Heart right ventricle (tissue), 16 donors: ENCODE measurements at places on chromosomes 7 and 10. TPM values are rescaled to one million over a fixed set of nuclear protein-coding genes. Genes with fewer than 3 reads are reported as not detected.

The EPHA1 gene
- total RNA-seq: 0.39 TPM

DNA sequence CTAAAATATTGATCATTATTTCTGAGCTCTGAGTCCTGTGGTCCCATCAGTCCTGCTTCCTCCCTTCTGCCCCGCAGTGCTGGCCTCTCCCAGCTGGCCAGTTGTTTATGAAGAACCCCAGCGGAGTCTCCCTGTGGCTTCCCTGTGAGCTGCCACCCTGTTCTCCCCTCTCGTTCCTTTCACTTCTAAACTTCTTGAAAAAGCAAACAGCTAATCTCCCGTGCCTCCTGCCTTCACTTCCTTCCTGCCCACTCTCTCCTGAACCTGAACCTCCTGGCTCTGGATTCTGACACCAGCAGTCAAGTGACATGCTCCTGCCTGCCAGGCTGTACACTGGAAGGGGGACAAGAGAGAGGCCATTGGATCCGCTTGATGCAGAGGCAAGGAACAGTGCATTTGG lies 63.7 kb upstream of the ZPBP start:
- H3K36me3 ChIP-seq: no peaks in the 10 kb centered on the region
- no peak overlapping the region for H3K27ac ChIP-seq
- H3K4me3 ChIP-seq: no peak overlapping the region
- no peaks in the 10 kb centered on the region for H3K4me1 ChIP-seq

The GSAP gene
- total RNA-seq: 7.7 TPM

The SLC16A9 gene
- 3.3 TPM for total RNA-seq

The GATA3 gene
- total RNA-seq: 1.2 TPM

The HMX3 gene
- not detected for total RNA-seq

GRCh38 chr7:84231157-84231556 lies 36.6 kb upstream of the SEMA3A start:
- no peak overlapping the region for H3K4me3 ChIP-seq
- no peaks in the 10 kb centered on the region for H3K27me3 ChIP-seq
- no peaks in the 10 kb centered on the region for H3K36me3 ChIP-seq
- no peak overlapping the region for H3K27ac ChIP-seq
- peaks cover under 1% of the 10 kb centered on the region for H3K4me1 ChIP-seq

GRCh38 chr10:123017421-123018165 lies 8.8 kb downstream of the ACADSB start:
- no peaks in the 10 kb centered on the region for H3K4me1 ChIP-seq
- no peak overlapping the region for H3K27ac ChIP-seq
- H3K36me3 ChIP-seq: no peaks in the 10 kb centered on the region

DNA sequence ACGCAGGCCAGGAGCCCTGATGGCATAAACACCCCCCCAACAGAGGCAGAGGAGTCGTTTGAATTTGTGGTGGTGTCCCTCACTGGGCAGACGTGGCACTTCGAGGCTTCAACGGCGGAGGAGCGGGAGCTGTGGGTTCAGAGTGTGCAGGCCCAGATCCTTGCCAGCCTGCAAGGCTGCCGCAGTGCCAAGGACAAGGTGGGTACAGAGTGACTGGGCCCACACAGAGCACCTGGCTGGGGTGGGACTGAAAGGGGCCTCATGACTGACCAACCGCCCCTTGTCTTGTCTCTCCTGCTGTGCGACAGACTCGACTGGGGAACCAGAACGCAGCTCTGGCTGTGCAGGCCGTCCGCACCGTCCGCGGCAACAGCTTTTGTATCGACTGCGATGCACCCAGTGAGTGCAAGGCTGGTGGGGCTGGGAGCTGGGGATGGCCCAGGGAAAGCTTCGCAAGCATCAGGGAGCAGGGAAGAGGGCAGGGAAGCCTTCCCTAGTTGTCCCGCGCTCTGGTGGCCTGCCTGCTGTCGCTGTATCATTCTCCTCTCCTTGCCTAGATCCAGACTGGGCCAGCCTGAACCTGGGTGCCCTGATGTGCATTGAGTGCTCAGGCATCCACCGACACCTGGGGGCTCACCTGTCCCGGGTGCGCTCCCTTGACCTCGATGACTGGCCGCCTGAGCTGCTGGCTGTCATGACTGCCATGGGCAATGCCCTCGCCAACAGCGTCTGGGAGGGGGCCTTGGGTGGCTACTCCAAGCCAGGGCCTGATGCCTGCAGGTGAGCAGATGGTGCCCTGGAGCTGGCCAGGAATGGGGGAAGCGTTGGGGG lies 25.4 kb downstream of the GBX1 start:
- H3K27ac ChIP-seq: no peak overlapping the region
- H3K36me3 ChIP-seq: peaks cover 78% of the 10 kb centered on the region
- H3K4me1 ChIP-seq: peaks cover 19% of the 10 kb centered on the region
- H3K27me3 ChIP-seq: no peaks in the 10 kb centered on the region
- H3K4me3 ChIP-seq: no peak overlapping the region

DNA sequence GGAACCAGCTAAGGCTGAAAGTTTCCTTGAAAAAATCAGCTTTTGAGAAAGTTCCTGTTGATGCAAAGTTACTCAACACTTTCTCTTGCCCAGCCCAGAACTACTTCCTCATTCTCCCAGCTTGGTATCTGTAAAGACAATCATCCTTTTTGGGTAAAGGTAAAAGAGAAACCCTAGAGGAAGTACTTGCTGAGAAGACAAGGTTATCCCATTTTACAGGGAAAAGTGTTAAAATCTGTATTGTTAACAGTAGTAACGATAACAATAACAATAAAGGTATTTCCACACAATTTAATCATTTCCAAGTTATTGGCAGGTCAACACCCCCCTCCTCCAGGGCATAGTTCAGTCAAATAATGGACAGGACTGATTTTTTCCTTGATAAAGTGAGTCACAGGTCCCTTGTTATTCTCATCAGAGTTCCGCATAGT lies 2.4 kb downstream of the ALOX5 start:
- peaks cover 53% of the 10 kb centered on the region for H3K27me3 ChIP-seq
- peak overlapping the region; percentile 93 for H3K27ac ChIP-seq
- H3K4me3 ChIP-seq: no peak overlapping the region
- no peaks in the 10 kb centered on the region for H3K36me3 ChIP-seq
- H3K4me1 ChIP-seq: peaks cover 72% of the 10 kb centered on the region
- no peak for DNase-seq

DNA sequence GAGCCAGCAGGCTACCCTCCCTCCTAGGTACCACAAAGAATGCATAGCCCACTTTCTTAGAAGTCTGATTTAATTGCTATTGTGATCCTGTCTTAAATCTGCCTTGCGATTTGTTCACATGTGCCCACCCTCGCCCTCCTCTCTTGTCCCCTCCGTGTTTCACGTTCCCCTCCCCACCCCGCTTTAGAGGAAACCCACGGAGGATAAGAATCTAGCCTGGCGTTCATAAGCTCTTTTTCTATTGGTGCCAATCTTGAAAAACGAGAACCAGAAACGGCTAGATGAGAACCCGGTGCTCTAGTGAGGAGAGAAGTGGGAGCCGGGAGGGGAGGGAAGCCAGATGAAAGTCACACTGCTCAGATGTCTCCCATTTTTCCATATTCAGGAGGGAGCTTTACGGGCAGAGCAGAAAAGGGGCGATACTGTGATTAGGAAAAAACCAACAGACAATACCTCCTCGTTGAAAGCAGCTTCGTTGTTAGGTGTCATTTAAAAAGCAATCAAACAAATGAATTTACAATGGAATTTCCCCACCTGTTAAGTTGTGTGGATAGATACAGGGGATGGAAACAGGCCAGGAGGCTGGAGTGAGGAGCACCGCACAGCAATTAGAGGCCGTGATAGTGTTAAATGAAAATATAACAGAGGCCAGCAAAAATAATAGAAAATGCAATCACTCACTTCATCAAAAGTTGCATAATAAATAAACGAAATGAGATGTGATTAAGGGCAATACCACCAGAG lies 272.1 kb downstream of the GATA3 start:
- no peak overlapping the region for H3K27ac ChIP-seq
- H3K4me1 ChIP-seq: no peaks in the 10 kb centered on the region
- H3K36me3 ChIP-seq: no peaks in the 10 kb centered on the region
- H3K4me3 ChIP-seq: no peak overlapping the region
- no peaks in the 10 kb centered on the region for H3K27me3 ChIP-seq

The AP5Z1 gene
- 12.5 TPM for total RNA-seq

- no peak overlapping the region for H3K27ac ChIP-seq
- no peaks in the 10 kb centered on the region for H3K4me1 ChIP-seq
- H3K27me3 ChIP-seq: no peaks in the 10 kb centered on the region
- H3K36me3 ChIP-seq: no peaks in the 10 kb centered on the region
- H3K4me3 ChIP-seq: no peak overlapping the region
Observed at GRCh38 chr7:19161671-19162070, 16.4 kb upstream of the FERD3L start.

The MUC12 gene
- not detected for total RNA-seq

The RNF32 gene
- not detected for total RNA-seq

- peak overlapping the region; percentile 85 for H3K27ac ChIP-seq
- H3K4me1 ChIP-seq: peaks cover 57% of the 10 kb centered on the region
- DNase-seq: no peak
- H3K36me3 ChIP-seq: peaks cover 4% of the 10 kb centered on the region
Observed at GRCh38 chr7:6375348-6376101, 72.2 kb downstream of the DAGLB start.

GRCh38 chr10:21675157-21675796 lies 141.2 kb downstream of the MLLT10 start:
- H3K4me3 ChIP-seq: no peak overlapping the region
- no peaks in the 10 kb centered on the region for H3K27me3 ChIP-seq
- peaks cover 12% of the 10 kb centered on the region for H3K36me3 ChIP-seq
- H3K4me1 ChIP-seq: peaks cover 3% of the 10 kb centered on the region

- DNase-seq: no peak
- H3K27ac ChIP-seq: no peak overlapping the region
- H3K4me3 ChIP-seq: no peak overlapping the region
- H3K36me3 ChIP-seq: peaks cover 94% of the 10 kb centered on the region
- H3K27me3 ChIP-seq: no peaks in the 10 kb centered on the region
- H3K4me1 ChIP-seq: no peaks in the 10 kb centered on the region
Observed at GRCh38 chr10:32023264-32023663, 33.0 kb downstream of the KIF5B start.

DNA sequence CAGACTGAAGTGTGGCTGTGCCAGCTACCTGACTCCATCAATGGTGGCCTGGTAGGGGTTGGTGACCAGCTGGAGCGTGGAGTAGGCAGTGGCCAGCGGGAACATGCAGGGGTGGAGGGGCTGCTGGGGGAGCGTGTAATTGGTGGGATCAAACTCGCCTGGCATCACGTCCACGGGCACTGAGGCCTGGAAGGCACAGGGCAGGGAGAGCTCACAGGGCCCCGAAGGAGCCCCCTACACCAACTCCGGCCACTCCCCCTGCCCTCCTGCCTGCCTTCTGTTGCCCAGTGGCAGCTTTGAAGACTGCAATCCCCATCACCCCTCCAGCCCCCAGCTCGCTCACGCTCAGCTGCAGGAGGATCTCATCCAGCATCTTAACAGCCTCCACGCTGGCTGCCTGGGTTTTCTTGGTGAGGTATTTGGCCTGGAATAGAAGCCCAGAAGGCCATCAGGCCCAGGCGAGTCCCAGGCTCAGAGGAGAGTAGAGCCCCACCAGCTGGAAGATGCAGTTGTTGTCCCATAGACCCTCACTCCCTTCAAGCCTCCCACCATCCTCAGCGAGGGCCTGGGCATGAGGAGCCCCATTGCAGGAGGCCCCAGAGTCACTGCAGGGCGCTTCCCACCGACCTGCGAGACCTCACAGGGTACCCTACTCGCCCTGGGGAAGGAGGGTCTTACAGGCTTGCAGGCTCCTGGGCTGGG lies 7.1 kb downstream of the POLD2 start:
- peaks cover 4% of the 10 kb centered on the region for H3K4me1 ChIP-seq
- no peak overlapping the region for H3K27ac ChIP-seq
- H3K27me3 ChIP-seq: no peaks in the 10 kb centered on the region
- no peak overlapping the region for H3K4me3 ChIP-seq
- H3K36me3 ChIP-seq: no peaks in the 10 kb centered on the region

GRCh38 chr10:73899423-73899822 lies 11.5 kb upstream of the PLAU start:
- no peaks in the 10 kb centered on the region for H3K27me3 ChIP-seq
- no peak overlapping the region for H3K4me3 ChIP-seq
- H3K36me3 ChIP-seq: no peaks in the 10 kb centered on the region
- peak overlapping the region; percentile 61 for H3K27ac ChIP-seq
- DNase-seq: no peak
- H3K4me1 ChIP-seq: no peaks in the 10 kb centered on the region

GRCh38 chr10:99711129-99711719 lies 20.7 kb downstream of the COX15 start:
- no peaks in the 10 kb centered on the region for H3K27me3 ChIP-seq
- DNase-seq: peak; percentile 23
- no peaks in the 10 kb centered on the region for H3K4me1 ChIP-seq
- no peaks in the 10 kb centered on the region for H3K36me3 ChIP-seq
- no peak overlapping the region for H3K27ac ChIP-seq

DNA sequence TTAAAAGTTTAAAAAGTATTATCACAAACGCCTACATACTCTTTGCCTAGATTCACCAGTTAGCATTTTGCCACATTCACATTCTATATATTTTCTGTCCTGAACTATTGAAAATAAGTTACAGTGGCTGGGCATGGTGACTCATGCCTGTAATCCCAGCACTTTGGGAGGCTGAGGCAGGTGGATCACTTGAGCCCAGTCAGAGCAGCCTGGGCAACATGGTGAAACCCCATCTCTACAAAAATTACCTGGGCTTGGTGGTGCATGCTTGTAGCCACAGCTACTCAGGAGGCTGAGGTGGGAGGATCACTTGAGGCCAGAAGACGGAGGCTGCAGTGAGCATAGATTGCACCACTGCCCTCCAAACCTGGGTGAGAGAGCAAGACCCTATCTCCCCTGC lies 5.3 kb downstream of the ARPC1A start:
- no peaks in the 10 kb centered on the region for H3K27me3 ChIP-seq
- peak overlapping the region; percentile 67 for H3K27ac ChIP-seq
- H3K4me3 ChIP-seq: no peak overlapping the region

The TUBB8 gene
- total RNA-seq: not detected

DNA sequence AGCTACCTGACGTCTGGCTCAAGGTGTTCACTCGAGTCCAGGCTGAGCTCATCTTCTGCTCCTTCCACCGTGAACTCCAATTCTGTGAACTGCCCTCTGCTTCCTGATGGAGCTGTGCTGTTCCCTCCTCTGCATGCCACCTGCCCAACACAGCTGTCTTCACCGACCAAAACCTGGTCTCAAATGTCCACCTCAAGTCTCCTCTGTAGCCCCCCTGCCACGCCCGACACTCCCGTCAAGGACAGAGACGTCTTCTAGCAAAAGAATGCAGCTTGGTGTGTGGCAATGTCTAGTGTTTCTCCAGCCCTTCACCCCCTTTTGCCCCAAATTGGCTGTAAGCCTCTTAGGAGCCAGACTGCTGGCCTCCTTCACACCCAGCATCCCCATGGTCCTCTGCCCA lies 305.1 kb downstream of the DNAJB6 start:
- no peaks in the 10 kb centered on the region for H3K4me1 ChIP-seq
- H3K27ac ChIP-seq: no peak overlapping the region
- H3K27me3 ChIP-seq: peaks cover 3% of the 10 kb centered on the region
- H3K36me3 ChIP-seq: no peaks in the 10 kb centered on the region

- no peak for DNase-seq
- no peak overlapping the region for H3K4me3 ChIP-seq
- no peaks in the 10 kb centered on the region for H3K36me3 ChIP-seq
Observed at GRCh38 chr7:150435047-150435389, 15.4 kb upstream of the GIMAP8 start.

The CYP2W1 gene
- total RNA-seq: not detected

GRCh38 chr10:114436941-114437340 lies 32.6 kb upstream of the AFAP1L2 start:
- H3K36me3 ChIP-seq: peaks cover 77% of the 10 kb centered on the region
- no peak for DNase-seq
- H3K4me3 ChIP-seq: no peak overlapping the region
- H3K4me1 ChIP-seq: no peaks in the 10 kb centered on the region
